WTC11 (cell line): ENCODE measurements at places on chromosomes 7 and 10.

DNA sequence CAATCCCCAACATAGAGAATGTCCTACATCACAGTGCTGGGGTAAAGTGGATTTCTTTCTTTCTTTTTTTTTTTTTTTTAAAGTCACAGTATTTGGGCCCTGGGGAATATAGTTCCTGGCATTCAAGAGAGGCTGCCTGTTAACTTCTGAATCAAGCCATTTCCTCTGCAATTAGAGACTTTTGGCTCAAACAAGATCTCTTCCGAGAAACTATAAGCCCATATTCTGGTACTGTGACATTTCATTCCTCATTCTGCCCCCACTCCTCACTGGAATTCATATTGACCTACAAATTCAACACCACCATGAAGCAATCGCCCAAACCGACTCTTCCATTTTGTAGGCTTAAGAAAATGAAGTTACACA lies 187.4 kb downstream of the PHTF2 start:
- no peak for DNase-seq

DNA sequence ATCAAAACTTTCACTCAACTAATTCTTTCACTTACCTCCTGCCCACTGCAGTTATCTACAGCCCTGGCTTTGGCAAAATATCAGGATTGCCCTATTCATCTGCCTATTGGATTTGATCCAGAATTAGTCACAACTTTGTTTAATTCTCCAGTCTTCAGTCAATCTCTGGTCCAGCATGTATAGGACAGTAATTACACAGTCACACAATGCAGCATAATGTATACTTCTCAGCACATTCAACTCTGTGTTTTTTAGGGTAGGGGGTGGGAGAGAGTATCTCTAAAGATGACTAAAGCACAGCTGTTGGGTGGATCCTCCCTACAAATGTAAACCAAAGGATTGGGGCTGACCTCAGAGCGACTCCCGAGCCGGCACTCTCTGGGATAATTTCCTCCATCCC lies 17.7 kb upstream of the NRP1 start:
- DNase-seq: no peak

- no peak for DNase-seq
These were observed 44.0 kb downstream of the GSDME start for GRCh38 chr7:24713039-24713793.

GRCh38 chr7:88083883-88084282 lies 136.0 kb downstream of the SRI start:
- DNase-seq: no peak

GRCh38 chr10:2927958-2928840 lies 139.1 kb upstream of the PFKP start:
- DNase-seq: peak; percentile 89

GRCh38 chr10:94353336-94353735 lies 9.4 kb downstream of the NOC3L start:
- no peak for DNase-seq

GRCh38 chr10:75935650-75936400 lies 504.4 kb downstream of the LRMDA start:
- DNase-seq: no peak

- DNase-seq: no peak
These were observed 31.6 kb upstream of the ZNF488 start for GRCh38 chr10:47415520-47416304.

- no peak for DNase-seq
These were observed 40.2 kb downstream of the PDSS1 start for GRCh38 chr10:26737730-26738129.

DNA sequence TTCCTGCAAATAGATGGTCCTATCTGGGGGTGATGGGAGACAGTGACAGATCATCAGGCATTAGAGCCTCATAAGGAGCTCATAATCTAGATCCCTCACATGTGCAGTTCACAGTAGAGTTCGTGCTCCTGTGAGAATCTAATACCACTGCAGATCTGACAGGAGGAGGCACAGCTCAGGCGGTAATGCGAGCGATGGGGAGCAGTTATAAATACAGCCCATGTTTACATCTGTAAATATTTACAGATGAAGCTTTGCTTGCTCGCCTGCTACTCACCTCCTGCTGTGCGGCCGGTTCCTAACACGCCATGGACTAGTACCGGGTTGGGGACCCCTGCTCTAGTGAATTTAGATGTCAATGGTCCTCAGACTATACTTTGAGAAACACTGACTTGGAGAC lies 17.0 kb upstream of the CDCA7L start:
- DNase-seq: no peak

GRCh38 chr7:46257761-46258448 lies 336.8 kb upstream of the IGFBP3 start:
- DNase-seq: no peak

GRCh38 chr7:56078196-56078595 lies 14.1 kb downstream of the SUMF2 start:
- no peak for DNase-seq

GRCh38 chr10:4008676-4009382 lies 223.8 kb upstream of the KLF6 start:
- DNase-seq: no peak

- DNase-seq: no peak
These were observed 18.2 kb upstream of the RELN start for GRCh38 chr7:104007614-104008013.

GRCh38 chr7:115034515-115034914 lies 112.6 kb downstream of the MDFIC start:
- no peak for DNase-seq

GRCh38 chr10:79391231-79392019 lies 44.2 kb downstream of the PPIF start:
- DNase-seq: peak; percentile 4

GRCh38 chr7:103106005-103106702 lies 31.2 kb downstream of the ARMC10 start:
- DNase-seq: peak; percentile 71

DNA sequence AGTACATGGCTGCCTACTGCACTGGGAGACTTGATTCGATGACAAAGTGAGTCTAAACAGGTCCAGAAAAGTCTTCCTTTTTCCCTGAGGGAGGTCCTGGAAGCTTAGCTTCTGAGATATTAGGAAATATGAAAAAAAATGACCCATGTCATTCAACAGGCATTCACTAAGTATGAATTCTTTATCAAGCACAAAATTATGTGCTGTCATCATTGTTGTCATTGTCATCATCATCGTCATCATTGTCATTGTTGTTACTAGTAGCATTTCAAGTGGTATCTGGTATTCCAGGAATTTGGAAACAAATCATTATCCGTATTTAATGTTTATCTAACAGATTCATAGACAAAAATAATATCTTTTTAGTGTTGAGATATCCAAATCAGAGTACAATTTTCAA lies 49.7 kb upstream of the HECTD2 start:
- no peak for DNase-seq

GRCh38 chr10:95404864-95405263 lies 114.1 kb upstream of the PDLIM1 start:
- no peak for DNase-seq

DNA sequence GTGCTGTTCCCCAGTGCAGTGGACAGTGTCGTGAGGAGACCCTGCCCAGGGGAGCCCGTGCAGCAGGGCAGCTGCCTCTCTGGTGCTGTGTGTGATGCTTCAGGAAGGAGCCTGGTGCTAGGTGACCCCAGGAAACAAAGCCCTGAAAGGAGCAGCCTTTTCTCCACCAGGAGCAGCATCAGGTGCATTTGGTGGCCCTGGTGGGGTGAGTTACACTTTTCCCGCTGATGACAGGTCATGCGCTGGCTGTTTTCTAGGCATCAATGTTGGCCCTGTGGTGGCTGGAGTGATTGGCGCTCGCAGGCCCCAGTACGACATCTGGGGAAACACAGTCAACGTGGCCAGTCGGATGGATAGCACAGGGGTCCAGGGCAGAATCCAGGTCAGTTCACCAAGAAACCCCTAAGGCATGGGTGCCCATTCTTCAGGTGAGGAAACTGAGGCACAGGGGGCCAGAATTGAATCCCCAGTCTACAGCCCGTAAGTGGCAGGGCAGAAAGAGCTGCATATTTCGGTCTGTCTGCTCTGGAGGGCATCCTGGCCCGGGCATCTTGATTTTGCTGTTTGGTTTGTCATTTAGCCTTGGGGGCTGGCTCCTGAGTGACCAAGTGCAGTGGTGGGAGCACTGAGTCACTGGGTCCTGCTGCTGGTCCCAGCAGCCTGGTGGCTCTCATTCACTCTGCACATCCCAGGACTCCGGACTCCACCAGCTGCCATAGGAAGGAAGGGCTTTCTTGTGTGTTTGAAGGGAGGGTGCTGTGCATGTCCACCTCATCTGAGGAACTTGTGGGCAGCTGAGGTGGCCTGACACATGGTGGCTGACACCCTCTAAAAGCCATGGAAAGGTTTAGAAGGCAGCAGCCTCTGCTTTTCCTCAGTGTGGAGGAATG lies 136.3 kb downstream of the ADCY1 start:
- no peak for DNase-seq

- DNase-seq: no peak
These were observed 15.2 kb downstream of the RAB11FIP2 start for GRCh38 chr10:118031351-118032075.

DNA sequence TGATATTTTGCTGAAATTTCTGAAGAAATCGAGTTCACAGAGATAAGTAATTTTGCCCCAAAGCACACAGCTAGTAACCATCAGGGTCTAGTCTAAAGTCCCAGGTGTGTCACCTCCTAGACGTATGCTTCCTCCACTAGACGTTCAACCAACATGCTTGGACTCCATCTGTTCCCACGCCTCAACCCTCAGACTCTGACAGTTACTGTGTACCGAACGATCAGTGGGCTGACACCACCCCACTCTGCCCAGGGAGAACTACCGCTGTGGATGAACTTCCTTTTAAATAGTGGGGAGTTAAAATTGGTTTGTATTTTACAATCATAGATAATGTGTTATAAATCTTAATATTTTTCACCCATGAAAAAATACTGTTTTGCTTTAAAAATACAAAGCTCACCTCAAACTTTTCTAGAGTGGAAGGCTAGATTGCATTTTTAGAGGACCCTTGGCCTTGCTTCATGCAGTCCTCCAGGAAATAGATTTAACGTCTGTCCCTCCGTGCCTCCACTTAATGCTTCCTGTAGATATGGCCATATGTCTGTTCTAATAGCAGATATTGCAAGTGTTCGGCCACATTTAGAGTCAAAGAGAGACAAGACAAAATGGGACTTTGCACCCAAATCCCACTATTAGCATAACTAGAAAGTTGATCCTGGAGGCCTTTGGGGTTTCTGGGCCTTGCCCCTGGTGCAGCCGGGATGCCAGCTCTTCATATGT lies 91.4 kb upstream of the ZPBP start:
- no peak for DNase-seq

GRCh38 chr7:77699056-77699455 lies 2.8 kb downstream of the RSBN1L start:
- no peak for DNase-seq

DNA sequence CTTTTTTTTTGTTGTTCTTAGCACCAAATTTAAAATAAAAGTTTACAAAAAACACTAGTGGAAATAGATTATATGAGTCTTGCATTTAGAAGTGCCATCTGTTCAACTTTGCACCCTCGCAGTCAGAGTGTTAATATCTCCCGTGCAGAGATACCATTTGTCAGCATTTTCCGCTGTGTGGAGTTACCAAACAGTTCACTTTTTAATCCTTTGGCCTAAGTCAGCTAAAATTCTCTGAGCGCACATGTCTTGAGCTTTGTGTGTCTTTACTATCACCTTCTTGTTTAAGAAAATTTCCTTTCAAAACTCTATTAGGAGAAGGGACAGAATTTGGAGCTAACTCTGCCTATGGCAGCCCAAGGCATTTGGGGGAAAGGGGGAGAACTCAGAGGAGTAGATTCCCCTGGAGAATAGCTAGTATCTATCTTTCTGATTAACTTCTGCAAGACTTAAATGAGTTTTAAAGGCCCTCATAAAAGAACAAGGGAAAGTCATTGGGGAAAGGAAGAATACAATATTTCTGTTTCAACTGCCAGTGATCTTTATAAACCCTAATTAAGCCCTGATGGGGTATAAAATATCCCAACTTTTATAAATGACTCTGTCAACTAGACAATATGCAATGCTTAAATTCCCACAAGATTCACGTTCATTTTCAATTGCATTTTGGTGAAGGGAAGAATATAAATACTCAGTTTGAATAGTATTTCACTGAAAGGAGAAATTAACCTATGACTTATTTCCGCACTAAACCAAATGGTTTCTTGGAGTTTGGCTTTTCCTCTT lies 114.9 kb upstream of the RAB11FIP2 start:
- DNase-seq: no peak
